ENCODE measurements at places on chromosomes 16 and 17.

GRCh38 chr16:14310519-14310991 lies 239.4 kb downstream of the MRTFB start:
- no peaks in the 10 kb centered on the region for H3K36me3 ChIP-seq
- H3K27me3 ChIP-seq, result peaks cover 38% of the 10 kb centered on the region
- H3K27ac ChIP-seq, result peak overlapping the region; percentile 59
- peak; percentile 62 for DNase-seq

DNA sequence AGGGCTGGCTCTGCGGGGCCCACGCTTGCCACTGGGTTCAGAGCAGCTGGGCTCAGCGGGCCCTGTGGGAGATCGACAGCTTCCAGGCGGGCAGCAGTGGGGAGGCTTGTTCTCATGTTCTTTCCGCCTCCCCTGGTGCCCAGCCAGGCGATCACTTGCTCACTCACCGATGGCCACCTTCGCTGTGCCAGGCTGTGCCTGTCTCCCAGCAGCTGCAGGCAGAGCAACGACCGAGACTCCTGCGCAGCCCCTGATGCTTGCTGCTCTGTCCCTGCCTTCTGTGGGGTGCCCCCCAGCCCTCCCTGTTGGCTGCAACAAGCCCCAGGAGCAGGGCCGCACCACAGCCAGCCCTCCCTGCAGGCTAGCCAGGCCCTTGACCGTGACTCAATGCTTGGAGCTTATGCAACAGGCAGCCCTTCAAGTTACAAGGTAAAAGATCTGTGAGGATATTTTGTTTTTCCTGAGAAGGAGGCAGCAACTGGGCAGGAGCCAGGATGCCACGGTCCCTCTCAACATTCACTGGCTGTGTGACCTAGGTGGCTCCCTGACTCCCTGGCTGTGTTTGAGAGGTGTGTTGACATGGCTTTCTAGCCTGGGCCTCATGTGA lies 9.6 kb upstream of the SPNS2 start:
- H3K27ac ChIP-seq, result no peak overlapping the region
- no peaks in the 10 kb centered on the region for H3K36me3 ChIP-seq
- peaks cover 6% of the 10 kb centered on the region for H3K27me3 ChIP-seq
- no peak overlapping the region for H3K4me3 ChIP-seq
- H3K4me1 ChIP-seq, result peaks cover 25% of the 10 kb centered on the region
- no peak for DNase-seq

- H3K27ac ChIP-seq, result no peak overlapping the region
- no peak overlapping the region for H3K4me3 ChIP-seq
- peaks cover 5% of the 10 kb centered on the region for H3K4me1 ChIP-seq
- DNase-seq, result no peak
- peaks cover 22% of the 10 kb centered on the region for H3K36me3 ChIP-seq
These were observed 1.7 kb downstream of the BLMH start for GRCh38 chr17:30290077-30290476.

DNA sequence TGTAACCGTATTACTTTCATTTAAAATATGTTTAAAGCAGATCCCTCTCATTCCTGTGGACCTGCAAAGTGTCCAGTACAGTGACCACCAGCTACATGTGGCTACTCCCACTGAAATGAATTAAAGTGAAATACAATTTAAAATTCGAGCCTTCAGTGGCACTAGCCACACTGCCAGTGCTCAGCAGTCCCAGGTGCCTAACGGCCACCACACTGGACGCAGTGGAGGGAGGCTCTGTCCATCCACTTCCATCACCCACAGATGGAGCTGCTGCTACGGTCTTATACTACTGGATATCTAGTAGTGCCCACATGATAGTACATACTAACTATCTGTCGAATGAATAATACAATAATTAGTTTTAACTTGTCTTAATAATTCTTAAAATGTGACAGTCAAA lies 2.3 kb upstream of the CBX2 start:
- H3K27me3 ChIP-seq, result peaks cover 72% of the 10 kb centered on the region
- peaks cover 21% of the 10 kb centered on the region for H3K4me1 ChIP-seq
- H3K36me3 ChIP-seq, result peaks cover 3% of the 10 kb centered on the region
- no peak overlapping the region for H3K4me3 ChIP-seq
- no peak overlapping the region for H3K27ac ChIP-seq

GRCh38 chr17:43679911-43680310 lies 18.2 kb upstream of the MEOX1 start:
- peaks cover 18% of the 10 kb centered on the region for H3K4me1 ChIP-seq
- H3K27me3 ChIP-seq, result peaks cover 31% of the 10 kb centered on the region
- H3K36me3 ChIP-seq, result no peaks in the 10 kb centered on the region
- no peak for DNase-seq
- H3K27ac ChIP-seq, result no peak overlapping the region

DNA sequence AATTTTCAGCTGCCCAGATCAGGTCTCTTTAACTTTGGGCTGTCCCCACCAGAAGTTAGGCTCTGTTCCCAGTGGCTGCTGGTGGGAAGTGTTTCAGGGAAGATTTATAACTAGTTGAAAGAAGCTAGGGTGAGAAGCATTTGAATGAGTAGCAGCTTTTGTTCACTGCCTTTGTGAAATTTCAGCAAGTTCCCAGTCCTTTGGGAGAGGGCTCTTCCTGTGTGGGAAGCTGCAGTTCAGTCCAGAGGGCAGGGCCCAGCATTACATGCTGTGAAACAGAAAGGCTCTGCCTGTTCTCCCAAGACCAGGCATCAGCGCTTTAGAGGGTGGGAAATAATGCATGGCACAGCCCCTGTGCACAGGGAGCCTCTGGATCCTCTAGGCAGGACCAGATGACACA lies 17.8 kb downstream of the PROCA1 start:
- H3K27me3 ChIP-seq, result no peaks in the 10 kb centered on the region
- H3K4me1 ChIP-seq, result peaks cover 3% of the 10 kb centered on the region
- peaks cover 46% of the 10 kb centered on the region for H3K36me3 ChIP-seq
- no peak overlapping the region for H3K27ac ChIP-seq

DNA sequence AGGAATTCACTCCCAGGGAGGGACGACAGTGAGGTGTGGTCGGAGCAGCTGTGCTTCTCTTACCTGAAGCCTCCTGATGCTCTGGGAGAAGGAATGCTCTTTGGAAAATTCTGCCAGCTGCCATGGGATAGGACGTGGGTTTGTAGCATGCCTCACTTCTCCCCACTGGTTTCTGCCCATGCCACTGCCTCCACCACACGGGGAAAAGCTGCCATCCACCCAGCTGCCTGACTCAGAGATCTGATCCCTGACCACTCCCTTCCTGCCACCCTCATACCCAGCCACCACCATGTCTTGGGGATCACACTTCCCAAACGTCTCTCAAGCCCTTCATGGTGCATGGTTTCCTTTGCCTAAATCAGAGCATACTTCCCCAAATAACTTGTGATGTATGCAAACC lies 80.0 kb downstream of the CPPED1 start:
- H3K4me1 ChIP-seq, result no peaks in the 10 kb centered on the region
- H3K36me3 ChIP-seq, result peaks cover 9% of the 10 kb centered on the region
- peak overlapping the region; percentile 34 for H3K27ac ChIP-seq
- H3K27me3 ChIP-seq, result no peaks in the 10 kb centered on the region

DNA sequence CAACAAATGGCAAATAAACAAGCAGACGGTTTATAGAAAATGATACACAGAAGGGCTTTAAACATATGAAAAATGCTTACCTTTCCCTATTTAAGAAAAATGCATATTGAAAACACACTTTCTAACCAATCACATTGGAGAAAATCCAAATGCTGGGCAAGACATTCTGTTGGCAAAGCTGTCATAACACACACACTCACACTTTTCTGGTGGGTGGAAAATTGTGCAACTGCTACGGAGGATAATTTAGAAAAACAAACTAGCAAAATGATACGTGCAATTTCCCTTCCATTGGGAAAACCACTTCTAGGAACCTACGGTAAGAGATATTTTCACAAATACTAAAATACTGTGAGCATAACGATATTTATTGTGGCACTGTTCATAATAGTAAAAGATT lies 9.8 kb upstream of the MYH3 start:
- DNase-seq, result no peak
- no peaks in the 10 kb centered on the region for H3K4me1 ChIP-seq
- peaks cover 22% of the 10 kb centered on the region for H3K36me3 ChIP-seq
- H3K4me3 ChIP-seq, result no peak overlapping the region
- no peaks in the 10 kb centered on the region for H3K27me3 ChIP-seq

- peaks cover 85% of the 10 kb centered on the region for H3K4me1 ChIP-seq
- H3K4me3 ChIP-seq, result no peak overlapping the region
- no peaks in the 10 kb centered on the region for H3K27me3 ChIP-seq
- DNase-seq, result no peak
- H3K27ac ChIP-seq, result peak overlapping the region; percentile 25
These were observed 13.9 kb downstream of the USP7 start for GRCh38 chr16:8949536-8950418.

- no peak for DNase-seq
- no peak overlapping the region for H3K27ac ChIP-seq
- H3K27me3 ChIP-seq, result no peaks in the 10 kb centered on the region
- H3K4me3 ChIP-seq, result no peak overlapping the region
These were observed 3.7 kb upstream of the BLTP2 start for GRCh38 chr17:28648698-28649097.

DNA sequence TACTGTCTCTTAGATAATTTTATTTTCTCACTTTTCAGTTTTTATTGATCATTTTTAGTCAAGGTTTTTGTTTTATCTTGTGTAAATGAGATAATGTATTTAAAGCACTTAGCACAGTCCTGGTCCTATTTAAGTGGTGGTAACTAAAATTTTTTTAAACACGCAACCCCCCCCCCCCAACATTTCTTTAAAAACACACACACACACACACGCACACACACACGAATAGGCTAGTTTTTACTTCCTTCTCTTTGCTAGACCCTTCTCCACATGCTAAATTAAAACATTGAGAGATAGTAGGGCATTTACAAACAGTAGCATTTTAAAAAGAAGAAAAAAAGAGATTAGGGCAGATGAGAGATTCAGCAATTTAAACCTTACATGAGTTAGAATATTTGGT lies 5.0 kb downstream of the NFATC3 start:
- H3K27ac ChIP-seq, result no peak overlapping the region

- H3K4me1 ChIP-seq, result peaks cover 1% of the 10 kb centered on the region
- H3K36me3 ChIP-seq, result no peaks in the 10 kb centered on the region
- no peak overlapping the region for H3K27ac ChIP-seq
- peaks cover 14% of the 10 kb centered on the region for H3K27me3 ChIP-seq
These were observed 88.0 kb downstream of the TMEM100 start for GRCh38 chr17:55634702-55635101.

DNA sequence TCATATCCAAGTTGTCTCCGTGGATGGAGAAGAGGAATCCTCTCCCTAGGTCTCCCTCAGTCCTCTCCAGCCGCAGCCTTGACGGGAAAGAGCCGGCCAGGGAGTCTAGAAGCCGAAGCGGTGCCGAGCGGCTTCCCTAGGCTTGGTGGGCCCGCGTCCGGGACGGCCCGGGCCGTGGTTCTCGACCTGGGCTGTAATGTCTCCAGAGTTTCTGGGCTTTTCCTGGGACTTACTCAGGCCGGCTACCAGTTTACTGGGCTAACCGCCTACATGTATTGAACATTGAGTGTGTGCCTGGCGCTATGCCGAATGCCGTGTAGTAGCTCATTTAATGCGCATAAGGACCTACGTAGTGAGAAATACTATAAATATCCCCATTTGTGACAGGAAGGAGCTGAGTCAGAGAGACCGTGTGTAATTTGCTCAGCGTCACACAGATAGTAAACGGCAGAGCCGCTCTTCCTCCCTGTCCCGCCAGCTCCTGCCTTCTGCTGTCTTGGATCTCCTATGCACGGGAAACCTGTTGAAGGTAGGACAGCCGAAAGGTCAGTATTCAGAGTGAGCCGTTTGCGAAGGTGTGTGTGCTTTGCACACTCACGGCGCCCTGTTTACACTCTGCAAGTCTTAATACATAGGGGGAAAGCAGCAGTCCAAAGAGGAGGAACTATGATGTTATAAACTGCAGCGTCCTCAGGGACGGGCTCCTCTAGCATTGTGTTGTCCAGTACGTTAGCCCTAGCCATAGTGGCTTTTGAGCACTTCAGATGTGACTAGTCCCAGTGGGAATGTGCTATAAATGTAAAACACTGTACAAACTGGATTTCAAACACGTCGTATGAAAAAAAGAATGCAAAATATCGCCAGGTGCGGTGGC lies 723 bp upstream of the SPAG5 start:
- H3K27me3 ChIP-seq, result no peaks in the 10 kb centered on the region
- peak overlapping the region; percentile 91 for H3K4me3 ChIP-seq
- peaks cover 16% of the 10 kb centered on the region for H3K36me3 ChIP-seq
- H3K27ac ChIP-seq, result peak overlapping the region; percentile 95
- H3K4me1 ChIP-seq, result peaks cover 31% of the 10 kb centered on the region
- peak; percentile 59 for DNase-seq

GRCh38 chr17:253091-253846 lies 71.8 kb upstream of the DOC2B start:
- no peaks in the 10 kb centered on the region for H3K36me3 ChIP-seq
- no peak overlapping the region for H3K27ac ChIP-seq
- H3K4me3 ChIP-seq, result no peak overlapping the region
- no peaks in the 10 kb centered on the region for H3K4me1 ChIP-seq

DNA sequence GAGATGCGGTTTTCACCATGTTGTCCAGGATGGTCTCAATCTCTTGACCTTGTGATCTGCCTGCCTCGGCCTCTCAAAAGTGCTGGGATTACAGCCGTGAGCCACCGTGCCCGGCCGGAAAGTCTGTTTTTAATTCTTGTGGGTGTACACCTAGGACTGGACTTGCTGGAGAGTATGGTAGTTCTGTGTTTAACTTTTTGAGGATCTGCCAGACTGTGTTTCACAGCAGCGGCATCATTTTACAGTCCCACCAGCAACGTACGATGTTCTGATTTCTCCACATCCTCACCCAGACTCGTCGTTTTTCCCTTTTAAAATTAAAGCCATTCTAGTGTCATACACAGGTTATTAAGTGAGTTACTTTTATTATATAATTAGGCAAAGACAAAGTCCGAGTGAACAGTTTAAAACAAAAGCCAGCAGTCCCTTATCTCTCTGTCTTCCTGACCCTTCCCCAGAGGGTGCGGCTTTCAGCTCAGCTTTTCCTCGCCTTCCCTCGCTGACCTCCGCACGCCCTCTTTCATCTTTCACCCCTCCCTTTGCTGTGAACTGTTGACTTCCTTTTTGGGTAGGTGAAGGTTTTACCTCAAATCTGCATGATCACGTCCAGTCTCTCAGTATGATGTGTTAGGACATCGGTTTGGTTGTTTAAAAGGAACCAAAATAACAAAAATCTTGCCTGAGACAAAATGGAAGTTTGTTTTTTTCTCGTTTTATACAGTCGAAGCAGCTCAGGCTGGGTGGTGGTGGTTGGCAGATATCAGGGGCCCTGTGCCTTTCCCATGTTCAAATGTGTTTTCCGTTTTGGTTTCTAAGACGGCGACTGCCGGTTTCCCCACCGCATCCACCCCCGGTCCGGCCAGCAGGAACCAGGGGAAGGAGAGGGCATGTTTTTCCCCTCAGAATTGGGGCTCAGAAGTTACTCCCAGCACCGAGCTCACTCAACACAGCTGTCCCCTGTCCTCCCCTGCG lies 18.0 kb downstream of the FAM234A start:
- H3K4me3 ChIP-seq, result peak overlapping the region; percentile 89
- peak; percentile 29 for DNase-seq
- H3K27ac ChIP-seq, result peak overlapping the region; percentile 97
- peaks cover 25% of the 10 kb centered on the region for H3K4me1 ChIP-seq

GRCh38 chr17:82493226-82493781 lies 26.2 kb upstream of the FOXK2 start:
- H3K27ac ChIP-seq, result no peak overlapping the region
- no peak for DNase-seq
- H3K27me3 ChIP-seq, result no peaks in the 10 kb centered on the region
- H3K4me1 ChIP-seq, result peaks cover 19% of the 10 kb centered on the region

Measured in stimulated activated naive B cell treated with anti-CD40 and anti-IgM and Interleukin-4, amounts not matched to agents 10 μg/mL and 1 μg/mL and 100 μg/mL, for 72 hours (primary cell).